Stimulated activated CD4-positive, alpha-beta T cell treated with anti-CD3 and anti-CD28 coated beads, TNF-alpha, amount 100 ng/mL, for 1 hour (primary cell): ENCODE measurements at places on chromosomes 2 and 18.

DNA sequence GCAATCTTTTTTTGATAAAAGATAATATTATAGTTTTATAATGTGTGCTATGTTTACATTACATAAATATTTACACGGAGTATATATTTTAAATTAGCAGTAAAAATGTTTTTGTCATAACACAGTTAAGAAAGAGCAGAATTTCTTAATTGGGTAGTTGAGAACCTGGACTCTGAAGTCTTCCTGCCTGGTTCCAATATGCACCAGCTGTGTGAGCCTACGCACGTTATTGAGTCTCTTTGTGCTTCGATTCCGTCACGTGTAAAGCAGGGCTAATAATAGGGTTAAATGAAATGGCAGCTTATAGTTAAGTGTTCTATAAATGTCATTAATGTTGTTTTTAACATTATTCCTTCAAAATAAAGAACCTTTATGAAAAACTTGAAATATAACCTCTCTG, 1.2 kb upstream of the CCDC88A start:
- DNase-seq: no peak

DNA sequence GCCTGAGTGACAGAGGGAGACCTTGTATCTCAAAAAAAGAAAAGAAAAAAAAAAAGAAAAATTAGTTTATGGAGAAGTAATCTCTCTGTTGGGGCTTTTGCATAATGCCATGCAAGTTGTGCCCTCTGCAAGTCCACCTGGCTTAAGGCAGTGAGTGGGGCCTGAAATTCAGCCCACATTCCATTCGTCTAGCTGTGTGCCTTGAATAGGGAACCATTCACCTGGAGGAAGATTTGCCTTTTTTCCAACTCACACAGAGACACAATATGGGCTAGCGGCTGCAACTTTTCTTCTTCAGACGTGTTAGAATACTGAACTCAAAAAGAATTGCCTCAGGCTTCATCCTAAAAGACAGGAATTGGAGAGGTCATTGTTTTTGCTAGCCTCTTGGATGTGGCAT, 160.0 kb upstream of the STON1 start:
- DNase-seq: no peak

- DNase-seq: no peak
Observed at GRCh38 chr2:141906678-141907077, 224.1 kb downstream of the LRP1B start.

DNA sequence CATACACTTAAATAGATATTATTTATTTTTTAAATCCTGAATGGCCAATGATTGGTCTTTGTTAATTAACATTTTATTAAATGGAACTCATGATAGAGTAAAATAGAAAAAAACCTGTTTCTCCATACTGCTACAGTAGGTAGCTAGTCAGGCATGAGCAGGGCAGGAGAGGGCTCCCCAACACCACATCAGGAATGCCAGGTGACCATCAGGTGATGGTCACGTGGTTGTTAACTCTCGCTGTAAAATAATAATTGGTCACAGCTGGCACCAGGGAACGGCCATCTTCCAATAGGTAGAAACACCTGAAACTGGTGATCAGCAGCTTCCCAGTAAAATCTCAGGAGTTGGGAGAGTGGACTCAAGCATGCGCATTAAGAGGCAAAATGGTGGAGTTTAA, 172.2 kb downstream of the MEIS1 start:
- DNase-seq: no peak

- no peak for DNase-seq
Observed at GRCh38 chr2:41937921-41938708, 109.7 kb upstream of the PKDCC start.

GRCh38 chr2:23497063-23497462, 112.1 kb downstream of the KLHL29 start:
- DNase-seq: no peak

GRCh38 chr18:56067969-56068671, 480.1 kb upstream of the TCF4 start:
- DNase-seq: no peak

DNA sequence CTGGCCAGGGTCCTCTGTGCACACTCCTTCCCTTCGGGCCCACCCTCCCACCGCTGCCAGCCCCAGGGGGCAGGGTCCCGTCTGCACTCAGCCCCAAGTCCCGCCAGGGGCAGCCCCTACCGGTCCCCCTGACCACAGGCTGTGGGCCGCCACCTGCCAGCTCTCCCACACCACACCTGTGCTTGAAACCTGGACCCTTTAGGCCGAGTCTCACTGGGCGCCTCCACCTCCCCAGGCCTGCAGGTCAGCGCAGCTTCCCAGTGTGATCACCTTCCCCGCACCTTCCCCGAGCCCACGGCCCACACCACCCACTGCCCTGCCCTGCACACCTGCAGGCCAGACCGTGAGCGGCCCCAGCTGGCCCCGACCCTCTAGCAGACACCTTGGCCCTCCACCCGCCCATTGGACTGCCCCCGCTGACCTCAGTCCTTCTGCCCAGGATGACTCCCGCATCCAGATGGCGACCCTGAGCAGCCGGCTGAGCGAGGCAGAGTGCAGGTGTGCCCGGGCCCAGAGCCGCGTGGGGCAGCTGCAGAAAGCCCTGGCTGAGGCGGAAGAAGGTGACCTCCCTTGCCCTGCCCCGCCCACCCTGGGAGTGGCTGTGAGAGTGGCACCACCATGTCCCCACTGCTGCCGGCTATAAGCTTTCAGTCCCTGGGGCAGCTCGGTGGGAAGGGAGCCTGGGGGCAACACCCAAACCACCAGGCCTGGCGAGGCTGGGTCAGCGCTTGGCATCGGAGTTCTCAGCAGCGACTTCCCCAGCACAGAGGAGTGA, 31.3 kb upstream of the SNED1 start:
- no peak for DNase-seq

DNA sequence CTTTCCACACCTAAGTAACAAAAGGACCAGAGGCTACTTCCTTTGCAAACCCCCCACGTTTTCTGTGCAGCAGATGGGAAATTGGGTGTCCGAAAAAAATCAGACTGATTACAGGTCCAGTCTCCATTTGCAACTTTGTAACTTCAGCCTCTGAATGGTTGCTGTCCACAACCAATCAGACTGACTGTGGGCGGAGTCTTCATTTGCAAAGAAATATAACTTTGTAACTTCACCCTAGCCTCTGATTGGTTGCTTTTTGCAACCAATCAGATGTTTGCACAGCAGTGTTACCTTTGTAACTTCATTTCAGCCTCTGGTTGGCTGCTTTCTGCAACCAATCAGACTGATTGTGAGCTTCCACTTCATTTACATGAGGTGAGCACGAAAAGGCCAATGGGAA, 27.8 kb upstream of the CACNB4 start:
- DNase-seq: no peak

DNA sequence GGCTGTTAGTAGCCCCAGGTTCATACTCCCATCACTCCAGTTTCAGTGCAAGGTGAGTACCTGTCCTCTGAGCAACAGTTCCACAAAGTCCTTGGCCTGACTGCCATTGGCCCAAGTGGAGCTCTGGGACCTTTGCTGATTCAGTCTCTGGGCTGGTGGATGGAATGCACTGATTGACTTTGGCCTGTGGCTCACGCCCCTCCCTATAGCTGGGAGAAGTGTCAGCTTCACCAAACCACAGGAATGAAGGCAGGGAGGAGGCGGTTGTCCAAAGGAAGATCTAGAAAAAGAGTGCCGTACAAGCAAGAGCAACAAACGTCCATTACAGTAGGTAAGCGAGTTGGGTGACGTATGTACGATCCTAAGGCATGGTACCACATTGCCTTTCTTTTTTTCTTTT, 34.0 kb downstream of the QPCT start:
- no peak for DNase-seq

DNA sequence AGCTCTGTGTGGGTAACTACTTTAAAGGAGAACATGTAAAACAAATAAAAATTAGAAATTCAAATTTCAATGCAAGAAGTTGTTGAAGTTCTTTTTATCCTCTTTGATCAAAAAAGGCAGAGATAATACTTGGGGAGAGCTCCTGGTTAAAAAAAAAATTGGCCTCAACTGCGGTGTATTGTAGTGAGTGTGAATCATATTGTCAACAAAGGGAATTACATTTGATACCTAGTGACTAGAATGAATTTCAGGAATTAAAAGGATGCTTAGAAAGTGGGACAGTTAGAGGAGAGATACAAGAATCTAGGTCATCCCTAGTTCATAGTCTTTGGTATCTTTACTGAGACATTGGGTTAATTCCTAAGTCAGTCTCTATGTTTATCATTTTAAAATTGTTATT, 473.0 kb downstream of the CCDC85A start:
- DNase-seq: no peak

DNA sequence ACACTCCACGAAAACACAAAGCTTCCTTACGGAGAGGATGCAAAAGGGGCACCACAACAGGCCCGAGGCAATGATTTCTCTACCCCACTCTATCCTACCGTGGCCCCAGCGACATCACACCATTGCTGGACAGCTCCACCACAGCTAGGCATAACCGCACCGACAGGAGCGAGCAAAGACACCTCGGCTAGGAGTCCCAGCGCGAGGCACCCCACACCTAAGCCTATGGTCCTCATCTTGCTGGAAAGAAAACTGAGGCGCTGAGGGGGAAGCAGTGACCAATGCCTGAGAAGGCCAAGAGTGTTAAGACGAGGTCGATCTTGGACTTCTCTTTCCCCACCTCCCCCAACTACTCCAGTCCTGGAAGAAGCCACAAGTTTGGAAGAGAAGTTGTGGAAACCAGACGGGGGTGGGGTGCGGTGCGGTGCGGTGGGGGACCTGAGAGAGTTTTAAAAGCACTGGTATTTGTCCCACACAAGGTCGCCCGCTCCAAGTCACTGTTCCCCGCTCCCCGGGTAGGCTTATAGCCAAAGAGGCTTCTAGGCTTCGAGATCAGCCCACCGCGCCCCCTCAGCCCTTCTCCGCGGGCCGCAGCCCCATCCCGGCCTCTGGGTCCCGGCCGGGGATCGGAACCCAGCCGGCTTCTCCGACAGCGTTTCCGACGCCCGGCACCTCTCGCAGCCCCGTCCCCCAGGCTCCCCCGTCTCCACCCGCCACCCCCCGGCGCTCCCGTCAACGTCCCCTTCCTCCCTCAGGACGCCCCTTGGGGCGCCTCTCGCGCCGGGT, 766 bp downstream of the PDE6D start:
- no peak for DNase-seq

DNA sequence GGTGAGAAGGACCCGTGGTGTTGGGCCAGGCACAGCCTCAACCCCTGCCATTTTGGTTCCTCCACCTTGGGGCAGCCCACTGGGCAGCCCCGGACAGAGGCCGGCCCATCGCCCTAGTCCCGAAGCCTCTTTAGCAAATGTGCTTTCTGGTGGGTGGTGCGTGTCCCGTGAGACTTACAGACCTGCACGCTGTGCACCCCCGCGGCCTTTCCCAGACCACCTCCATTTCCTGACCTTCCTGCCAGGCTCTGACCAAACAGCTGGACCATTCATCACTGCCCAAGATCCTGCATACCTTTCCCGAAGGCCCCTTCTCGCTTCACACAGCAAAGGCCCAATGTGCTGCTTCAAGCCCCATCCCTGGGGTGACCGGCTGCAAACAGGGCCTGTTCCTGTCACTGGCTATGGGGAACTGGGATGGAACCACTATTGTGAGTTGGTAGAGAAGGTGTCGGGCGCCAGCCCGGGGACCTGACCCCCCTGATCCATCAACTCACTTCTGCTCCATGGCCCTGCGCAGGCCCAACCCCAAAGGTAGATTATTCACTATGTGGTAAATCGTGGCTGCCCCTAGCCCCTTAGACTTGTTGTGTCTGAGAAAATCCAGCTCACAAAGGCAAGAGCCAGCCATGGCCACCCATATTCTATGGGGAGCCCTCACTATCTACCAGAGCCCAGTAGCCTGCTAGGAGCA, 341.0 kb downstream of the EIPR1 start:
- DNase-seq: no peak

DNA sequence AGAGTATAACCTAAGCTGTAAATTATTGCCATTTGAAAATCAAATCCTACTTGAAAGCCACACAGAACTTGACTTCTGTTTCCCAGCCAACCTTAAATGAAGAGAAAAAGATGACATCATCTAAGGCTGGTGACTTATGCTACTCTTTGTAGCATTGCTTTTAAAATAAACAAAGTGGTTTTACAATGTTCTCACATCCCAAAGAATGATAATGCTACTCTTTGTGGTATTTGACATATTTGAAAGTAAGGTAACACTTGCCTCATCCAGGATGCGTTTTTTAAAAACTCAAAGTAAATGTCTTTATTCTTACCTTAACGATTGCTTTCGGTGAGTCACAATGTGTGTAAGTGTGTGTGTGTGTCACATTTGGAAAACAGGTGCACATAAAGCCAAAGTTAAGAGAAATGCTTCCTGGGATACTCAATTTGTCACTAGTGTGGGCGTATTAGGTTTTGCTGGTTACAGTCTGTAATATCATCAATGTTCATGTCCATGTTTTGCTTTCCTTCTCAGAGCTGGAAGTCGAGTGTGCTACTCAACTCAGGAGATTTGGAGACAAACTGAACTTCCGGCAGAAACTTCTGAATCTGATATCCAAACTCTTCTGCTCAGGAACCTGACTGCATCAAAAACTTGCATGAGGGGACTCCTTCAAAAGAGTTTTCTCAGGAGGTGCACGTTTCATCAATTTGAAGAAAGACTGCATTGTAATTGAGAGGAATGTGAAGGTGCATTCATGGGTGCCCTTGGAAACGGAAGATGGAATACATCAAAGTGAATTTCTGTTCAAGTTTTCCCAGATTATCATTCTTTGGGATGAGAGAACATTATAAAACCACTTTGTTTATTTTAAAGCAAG, 2.6 kb downstream of the PMAIP1 start:
- no peak for DNase-seq

- DNase-seq: no peak
Observed at GRCh38 chr18:10245846-10246175, 208.6 kb upstream of the APCDD1 start.

GRCh38 chr2:175964195-175964594, 37.9 kb downstream of the LNPK start:
- no peak for DNase-seq

DNA sequence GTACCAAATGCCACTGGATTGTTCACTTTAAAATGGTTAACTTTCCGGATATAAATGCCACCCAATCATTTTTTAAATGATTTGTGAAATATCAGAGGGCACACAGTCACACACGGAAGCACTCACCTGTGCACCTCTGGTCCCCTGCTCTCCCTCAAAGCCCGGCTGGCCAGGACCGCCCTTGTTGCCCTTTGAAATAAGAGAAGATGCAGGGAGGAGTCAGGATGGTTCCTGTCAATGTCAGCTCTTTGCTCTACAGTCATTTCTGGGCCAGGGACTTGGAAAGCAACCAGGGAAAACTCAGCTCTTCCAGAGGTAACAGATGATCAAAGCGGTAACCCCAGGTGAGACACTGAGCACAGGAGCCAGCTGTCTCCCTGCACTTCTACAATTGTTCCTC, 60.7 kb downstream of the COL6A3 start:
- no peak for DNase-seq
